ENCODE measurements at places on chromosomes 7 and 10.

- no peak for DNase-seq
Observed at GRCh38 chr10:30782537-30783461, 153.2 kb upstream of the LYZL2 start.

- no peak for DNase-seq
Observed at GRCh38 chr10:108375691-108376090, 1211.2 kb upstream of the SORCS1 start.

- no peak for DNase-seq
Observed at GRCh38 chr10:59631237-59631636, 78.4 kb downstream of the SLC16A9 start.

DNA sequence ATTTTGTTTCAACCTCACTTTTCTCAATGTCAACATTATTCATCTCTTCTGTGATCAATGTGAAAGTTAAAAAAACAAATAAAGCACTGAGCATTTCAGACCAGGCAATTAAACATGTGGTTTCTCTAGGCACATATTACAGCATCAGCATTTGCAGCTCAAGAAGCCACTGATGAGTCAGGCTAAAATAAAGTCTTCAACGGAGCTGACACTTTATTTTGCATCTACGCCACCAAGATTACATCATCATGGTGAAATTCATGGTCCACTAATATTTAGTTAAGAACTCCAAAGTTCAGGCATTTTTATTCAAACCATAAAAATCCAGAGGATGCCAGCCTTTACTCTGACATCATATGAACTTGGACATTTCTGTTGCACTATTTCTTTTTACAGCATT, 33.0 kb downstream of the MAGI2 start:
- no peak for DNase-seq

GRCh38 chr7:159154243-159154642, 9.6 kb upstream of the VIPR2 start:
- DNase-seq, result no peak

- no peak for DNase-seq
Observed at GRCh38 chr10:77498829-77499228, 138.8 kb downstream of the KCNMA1 start.

DNA sequence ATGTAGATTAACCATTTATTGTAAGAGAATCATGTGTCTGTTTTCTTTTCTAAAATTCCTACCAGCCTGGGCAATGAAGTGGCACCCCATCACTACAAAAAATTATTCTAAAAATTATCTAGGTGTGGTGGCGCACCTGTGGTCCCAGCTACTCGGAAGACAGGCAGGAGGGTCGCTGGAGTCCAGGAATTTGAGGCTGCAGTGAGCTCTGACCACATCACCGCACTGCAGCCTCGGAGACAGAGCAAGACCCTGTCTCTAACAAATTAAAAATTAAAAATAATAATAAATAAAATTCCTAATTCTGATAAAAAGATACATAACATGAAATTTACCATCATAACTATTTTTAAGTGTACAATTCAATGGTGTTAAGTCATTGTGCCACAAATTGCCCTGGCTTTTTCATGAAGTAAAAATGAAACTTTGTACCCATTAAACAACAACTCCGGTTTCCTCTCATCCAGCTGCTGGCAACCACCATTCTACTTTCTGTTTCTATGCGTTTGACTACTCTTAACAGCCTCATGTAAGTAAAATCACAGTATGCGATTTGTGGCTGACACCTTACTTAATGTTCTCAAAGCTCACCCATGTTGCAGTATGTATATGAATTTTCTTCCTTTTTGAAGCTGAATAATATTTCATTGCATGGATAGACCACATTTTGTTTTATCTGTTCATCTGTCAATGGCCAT, 20.6 kb upstream of the USP6NL start:
- DNase-seq, result peak; percentile 56

DNA sequence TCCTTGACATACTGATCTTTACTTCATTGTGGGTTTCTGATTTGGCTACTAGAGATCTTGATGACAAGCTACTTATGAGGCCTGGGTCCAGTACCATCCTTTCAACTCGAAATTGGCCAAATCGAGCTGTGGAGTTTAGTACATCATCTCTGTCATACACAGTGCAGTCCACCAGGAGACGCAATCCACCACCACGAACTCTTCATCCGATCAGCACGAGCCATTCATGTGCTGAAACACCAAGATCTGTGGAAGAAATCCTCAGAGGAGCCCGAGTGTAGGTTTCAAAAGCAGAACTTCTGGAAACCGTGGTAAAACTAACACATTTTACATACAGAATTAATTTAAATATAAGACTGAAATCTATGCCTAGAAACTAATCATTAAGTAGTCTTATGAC, 14.2 kb downstream of the DNAJC9 start:
- no peak for DNase-seq

- DNase-seq, result no peak
Observed at GRCh38 chr10:3969876-3970666, 185.1 kb upstream of the KLF6 start.

- no peak for DNase-seq
Observed at GRCh38 chr7:91776171-91776570, 104.3 kb downstream of the MTERF1 start.

GRCh38 chr10:125911145-125911544, 14.8 kb downstream of the FANK1 start:
- no peak for DNase-seq

- DNase-seq, result no peak
Observed at GRCh38 chr10:107444443-107444842, 279.9 kb upstream of the SORCS1 start.

DNA sequence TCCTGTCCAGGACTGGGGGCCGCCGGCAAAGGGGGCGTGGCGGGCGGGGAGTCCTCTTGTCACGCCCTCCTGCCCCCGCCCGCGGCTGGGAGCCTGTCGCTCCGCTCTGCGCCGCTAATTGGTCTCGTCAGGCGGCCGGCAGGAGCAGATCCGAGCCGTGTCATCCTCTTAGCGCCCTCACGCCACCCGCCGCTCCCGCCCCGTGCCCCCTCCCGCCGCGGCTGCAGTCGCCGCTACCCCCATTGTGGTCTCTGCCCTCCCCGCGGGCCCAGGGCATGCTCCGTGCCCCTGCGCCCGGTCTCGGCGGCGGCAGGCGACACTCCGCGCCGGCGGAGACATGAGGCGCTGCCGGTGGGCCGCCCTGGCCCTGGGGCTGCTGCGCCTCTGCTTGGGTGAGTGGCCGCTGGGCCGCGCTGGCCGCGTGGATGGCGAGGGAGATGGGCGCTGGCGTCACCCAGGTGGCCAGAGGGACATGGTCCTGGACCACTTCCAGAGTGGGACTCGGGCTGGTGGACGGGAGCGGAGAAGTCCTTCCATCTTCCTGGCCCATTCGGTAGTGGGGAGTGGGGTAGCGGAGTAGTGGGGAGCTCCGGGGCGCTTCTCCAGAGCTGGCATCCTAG, at the start of gene CDHR1:
Gene CDHR1, plus strand, starts transcription at position 114 of the 620 bp plus-strand sequence. Its CDS starts 224 bp downstream, at position 338.
- peak; percentile 34 for DNase-seq

DNA sequence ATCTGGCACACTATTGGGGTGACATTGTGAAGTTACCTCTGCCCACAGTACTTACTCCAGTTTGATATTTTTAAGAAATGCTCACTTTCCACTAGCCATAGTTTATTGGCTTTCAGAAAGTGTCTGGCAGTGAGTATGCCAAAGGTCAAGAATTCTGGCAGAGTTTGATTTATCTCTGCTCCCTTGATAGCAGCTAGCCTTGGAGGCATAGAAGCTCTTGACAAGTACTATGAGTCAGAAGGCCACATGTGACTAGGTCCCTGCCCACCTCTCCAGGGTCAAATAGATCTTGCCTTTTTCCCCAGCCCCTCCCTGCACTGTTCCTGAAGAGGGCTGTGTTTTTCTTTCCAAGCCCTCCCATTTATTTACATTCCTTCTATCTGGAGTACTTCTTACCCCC, 202.2 kb downstream of the AUTS2 start:
- no peak for DNase-seq

GRCh38 chr10:35637462-35637861, 4.6 kb downstream of the FZD8 start:
- DNase-seq, result no peak

DNA sequence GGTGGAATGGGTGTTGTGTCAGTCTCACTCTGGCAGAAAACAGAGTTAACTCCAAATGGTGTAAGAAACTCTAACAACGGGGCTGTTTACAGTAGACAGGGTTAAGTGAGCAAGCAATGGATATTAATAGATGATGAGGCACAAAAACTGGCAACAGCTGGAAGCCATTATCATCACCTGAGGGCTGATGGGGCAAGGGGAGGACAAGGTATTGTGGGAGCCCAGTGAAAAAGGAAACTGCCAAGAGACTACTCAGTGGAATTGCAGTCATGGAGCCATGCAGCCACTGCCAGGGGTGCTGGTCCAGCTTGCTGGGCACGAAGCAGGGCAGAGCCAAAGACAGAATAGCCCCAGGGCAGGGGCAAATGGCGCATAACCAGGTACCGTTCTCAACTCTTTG, 260.7 kb downstream of the BICC1 start:
- no peak for DNase-seq

GRCh38 chr10:95561864-95562177, 650 bp upstream of the SORBS1 start:
- DNase-seq, result no peak

- DNase-seq, result no peak
Observed at GRCh38 chr7:18265611-18266281, 229.8 kb upstream of the HDAC9 start.

DNA sequence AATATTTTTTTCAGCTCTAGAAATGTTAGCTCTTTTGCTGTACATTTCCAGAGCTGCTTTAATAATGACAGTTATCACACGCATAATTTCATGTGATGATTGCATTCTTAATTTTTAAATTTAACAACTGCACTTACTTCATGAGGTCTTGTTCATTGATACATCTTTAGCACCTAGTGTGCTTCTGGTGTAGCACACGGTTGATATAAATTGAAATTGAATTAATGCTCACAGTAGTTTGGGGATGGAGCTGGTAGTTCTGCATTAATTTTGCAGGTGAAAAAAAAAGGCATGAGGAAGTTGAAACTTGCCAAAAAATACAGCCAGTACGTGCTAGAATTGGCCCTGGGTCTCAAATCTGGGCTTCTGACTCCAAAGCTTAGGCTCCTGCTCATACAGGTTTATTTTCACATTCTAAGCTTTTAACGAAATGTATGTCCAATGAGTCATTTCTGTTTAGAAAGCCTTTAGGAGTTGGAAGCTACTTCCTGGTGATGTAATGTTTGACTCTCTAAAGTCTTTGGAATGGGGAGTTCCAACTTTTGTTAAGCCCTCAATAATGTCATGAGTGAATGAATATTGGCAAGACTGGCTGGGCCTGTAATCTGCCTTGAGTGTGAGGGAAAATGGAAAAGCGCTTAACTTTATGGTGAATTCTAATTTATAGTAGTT, 62.5 kb downstream of the DAGLB start:
- no peak for DNase-seq

- no peak for DNase-seq
Observed at GRCh38 chr10:129445436-129446182, 21.4 kb upstream of the MGMT start.

DNA sequence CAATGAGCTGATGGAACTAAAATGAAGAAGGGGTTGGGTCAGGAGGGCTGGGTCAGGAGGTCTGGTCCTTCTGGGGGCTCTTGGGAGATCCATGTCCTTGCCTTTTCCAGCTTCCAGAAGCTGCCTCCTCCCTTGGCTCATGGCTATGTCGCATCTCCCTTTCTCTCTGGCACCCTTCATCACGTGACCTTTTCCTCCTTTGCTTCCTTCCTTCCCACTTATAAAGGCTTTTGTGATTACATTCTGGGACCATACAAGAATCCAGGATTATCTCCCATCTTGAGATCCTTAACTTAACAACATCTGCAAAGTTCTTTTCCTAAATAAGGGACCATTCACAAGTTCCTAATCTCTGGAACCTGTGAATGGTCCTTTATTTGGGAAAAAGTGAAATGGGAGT, 290.2 kb downstream of the GALNT17 start:
- DNase-seq, result no peak

GRCh38 chr10:69914398-69915214, 112.9 kb downstream of the COL13A1 start:
- no peak for DNase-seq

DNA sequence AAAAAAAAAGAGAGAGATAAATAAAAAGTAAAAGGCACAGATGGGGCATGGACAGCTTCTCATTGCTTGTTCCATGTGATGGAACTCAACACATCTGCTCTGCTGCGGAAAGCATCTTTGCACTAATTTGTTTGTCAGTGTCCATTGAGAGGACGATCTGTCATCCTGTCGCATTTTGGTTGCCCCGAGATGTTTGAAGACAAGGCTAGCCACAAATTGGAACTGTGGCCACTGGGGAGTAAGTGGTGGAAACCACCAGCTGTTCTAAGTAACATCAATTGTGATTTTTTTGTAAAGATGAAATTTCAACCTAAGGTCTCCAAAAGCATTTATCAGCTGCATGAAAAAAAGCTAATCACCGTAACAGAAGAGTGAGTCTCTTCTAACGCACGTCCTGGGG, 312.7 kb downstream of the ADARB2 start:
- no peak for DNase-seq

DNA sequence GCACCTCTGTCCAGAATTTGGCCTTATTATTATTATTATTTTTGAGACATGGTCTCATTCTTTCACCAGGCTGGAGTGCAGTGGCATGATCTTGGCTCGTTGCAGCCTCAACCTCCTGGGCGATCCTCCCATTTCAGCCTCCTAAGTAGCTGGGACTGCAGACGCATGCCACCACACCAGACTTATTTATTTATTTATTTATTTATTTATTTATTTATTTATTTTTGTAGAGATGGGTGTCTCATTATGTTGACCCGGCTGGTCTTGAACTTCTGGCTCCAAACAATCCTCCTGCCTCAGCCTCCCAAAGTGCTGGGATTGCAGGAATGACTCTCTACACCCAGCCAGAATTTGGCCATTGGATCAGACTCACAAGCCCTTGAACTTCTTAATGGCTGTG, 6.4 kb downstream of the BLNK start:
- DNase-seq, result no peak

- no peak for DNase-seq
Observed at GRCh38 chr10:91528080-91528479, 104.8 kb downstream of the PPP1R3C start.

GRCh38 chr10:29880856-29881255, 178.5 kb downstream of the JCAD start:
- no peak for DNase-seq

- DNase-seq, result no peak
Observed at GRCh38 chr10:33965795-33966581, 631.5 kb upstream of the NRP1 start.

DNA sequence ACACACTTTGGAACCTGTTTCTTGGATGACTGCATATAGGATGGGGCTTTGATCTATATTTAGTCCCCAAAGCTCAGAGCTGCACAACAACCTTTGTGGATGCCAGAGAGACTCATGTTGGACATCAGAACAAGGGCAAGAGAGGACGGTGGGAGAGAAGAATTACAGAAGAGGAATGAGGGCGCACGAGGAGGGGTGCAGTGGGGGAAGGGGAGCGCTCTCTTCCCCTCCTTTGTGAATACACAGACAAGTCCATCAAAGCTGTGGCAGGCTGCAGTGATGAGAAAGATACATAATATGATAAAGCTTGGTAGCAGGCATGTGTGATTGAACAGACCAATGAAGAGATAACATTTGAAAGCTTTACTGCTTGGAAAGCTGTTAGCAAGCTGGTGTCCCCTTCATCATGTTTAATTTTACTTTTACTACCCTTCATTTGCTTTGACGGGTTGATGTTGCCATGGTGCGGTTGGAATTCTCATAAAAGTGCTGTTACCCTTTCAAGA, 857.8 kb downstream of the KCNMA1 start:
- no peak for DNase-seq

GRCh38 chr7:128352153-128352537, 8.4 kb upstream of the RBM28 start:
- DNase-seq, result no peak

Measured in memory B cell (primary cell).